ENCODE measurements at places on chromosomes 5 and 9. TPM values are rescaled to one million over a fixed set of nuclear protein-coding genes. Genes with fewer than 3 reads are reported as not detected.

The GABRA1 gene
- not detected for total RNA-seq

The NAIP gene
- total RNA-seq, result 5.1 TPM

The SNX24 gene
- total RNA-seq, result 16.9 TPM

The NMRK1 gene
- 9.6 TPM for total RNA-seq

The GTF3C4 gene
- total RNA-seq, result 23.5 TPM

The GPR151 gene
- total RNA-seq, result not detected

The FOXD4 gene
- under 0.01 TPM for total RNA-seq

The SNCB gene
- total RNA-seq, result not detected

The MARCOL gene
- total RNA-seq, result not detected

The NTRK2 gene
- under 0.01 TPM for total RNA-seq

The SH3GLB2 gene
- total RNA-seq, result 36.8 TPM

The VDAC1 gene
- 397 TPM for total RNA-seq

The WHRN gene
- total RNA-seq, result 0.78 TPM

The PMPCA gene
- total RNA-seq, result 54.4 TPM

The SECISBP2 gene
- total RNA-seq, result 31.3 TPM

The CDO1 gene
- 7.3 TPM for total RNA-seq

The TMEM174 gene
- not detected for total RNA-seq

The TOMM5 gene
- 134 TPM for total RNA-seq

The CKMT2 gene
- 0.78 TPM for total RNA-seq

The SPATA31C1 gene
- not detected for total RNA-seq

The PCDHA7 gene
- total RNA-seq, result 0.37 TPM

Measured in subcutaneous preadipocyte (primary cell).